ENCODE measurements at places on chromosomes 12 and 14.

- DNase-seq = no peak
These were observed 33.9 kb upstream of the PPM1A start for GRCh38 chr14:60215127-60215444.

GRCh38 chr12:101042211-101042610 is 167.8 kb downstream of the SLC5A8 start:
- no peak for DNase-seq

DNA sequence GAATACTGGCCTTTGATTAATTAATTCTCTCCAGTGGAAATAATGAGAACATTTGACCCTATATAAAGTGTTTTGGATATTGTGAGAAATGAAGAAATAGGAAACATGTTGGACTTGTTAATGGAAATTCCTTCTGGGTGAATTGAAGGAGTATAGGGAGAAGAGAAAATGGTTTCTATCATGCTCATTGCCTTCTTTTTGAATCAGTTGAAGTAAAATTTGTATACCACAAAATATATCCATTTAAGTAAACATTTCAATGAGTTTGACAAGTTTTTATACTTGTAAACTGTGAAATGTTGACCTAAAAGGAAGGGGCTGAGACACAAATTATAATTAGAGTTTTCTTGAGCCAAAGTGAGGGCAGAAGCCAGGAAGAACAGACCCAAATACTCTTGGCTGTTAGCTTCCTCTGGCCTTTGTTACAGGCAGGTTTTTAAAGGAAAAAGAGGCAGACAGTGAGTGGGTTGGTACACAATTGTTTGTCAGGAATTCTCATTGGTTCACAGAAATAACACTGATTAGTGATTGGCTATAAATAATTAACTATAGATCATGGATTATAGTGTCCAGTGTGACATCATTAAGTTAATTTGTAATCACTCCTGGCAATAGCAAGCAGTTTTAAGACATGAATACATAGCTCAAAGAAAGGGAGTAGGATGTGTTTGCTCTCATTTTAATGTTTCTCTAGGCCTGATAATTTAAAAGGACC is 826 bp downstream of the ZNF705A start:
- no peak for DNase-seq

GRCh38 chr14:23052182-23052623 is 5.1 kb downstream of the CDH24 start:
- no peak for DNase-seq

GRCh38 chr14:23468704-23469126 is 788 bp upstream of the NGDN start:
- DNase-seq = no peak

GRCh38 chr14:99671235-99672224 is 12.6 kb upstream of the CYP46A1 start:
- DNase-seq = no peak

DNA sequence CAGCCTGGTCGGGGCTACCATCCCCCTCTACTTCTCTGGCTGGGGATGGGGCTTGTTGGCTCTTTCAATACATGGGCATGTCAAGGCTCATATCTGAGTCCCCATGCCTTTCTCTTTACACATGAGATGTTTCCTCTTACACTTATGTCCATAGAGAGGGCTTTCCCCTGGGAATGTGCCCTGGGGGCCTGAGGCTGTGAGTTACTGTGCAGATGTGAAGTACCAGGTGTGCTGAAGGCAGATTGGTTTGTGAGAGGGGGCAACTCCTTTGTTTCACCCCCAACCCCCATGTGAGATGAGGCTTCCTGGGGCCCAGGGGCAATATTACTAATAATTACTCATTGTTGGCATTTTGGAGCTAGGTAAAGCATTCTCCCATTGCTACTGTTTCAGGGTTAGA is 32.8 kb downstream of the NRXN3 start:
- DNase-seq = peak; percentile 90

- DNase-seq = no peak
These were observed 1.0 kb downstream of the IGFBP6 start for GRCh38 chr12:53098354-53098981.

- DNase-seq = no peak
These were observed 148.8 kb downstream of the PLXNC1 start for GRCh38 chr12:94297096-94297699.

GRCh38 chr12:121196902-121197301 is 13.0 kb upstream of the P2RX4 start:
- DNase-seq = no peak

DNA sequence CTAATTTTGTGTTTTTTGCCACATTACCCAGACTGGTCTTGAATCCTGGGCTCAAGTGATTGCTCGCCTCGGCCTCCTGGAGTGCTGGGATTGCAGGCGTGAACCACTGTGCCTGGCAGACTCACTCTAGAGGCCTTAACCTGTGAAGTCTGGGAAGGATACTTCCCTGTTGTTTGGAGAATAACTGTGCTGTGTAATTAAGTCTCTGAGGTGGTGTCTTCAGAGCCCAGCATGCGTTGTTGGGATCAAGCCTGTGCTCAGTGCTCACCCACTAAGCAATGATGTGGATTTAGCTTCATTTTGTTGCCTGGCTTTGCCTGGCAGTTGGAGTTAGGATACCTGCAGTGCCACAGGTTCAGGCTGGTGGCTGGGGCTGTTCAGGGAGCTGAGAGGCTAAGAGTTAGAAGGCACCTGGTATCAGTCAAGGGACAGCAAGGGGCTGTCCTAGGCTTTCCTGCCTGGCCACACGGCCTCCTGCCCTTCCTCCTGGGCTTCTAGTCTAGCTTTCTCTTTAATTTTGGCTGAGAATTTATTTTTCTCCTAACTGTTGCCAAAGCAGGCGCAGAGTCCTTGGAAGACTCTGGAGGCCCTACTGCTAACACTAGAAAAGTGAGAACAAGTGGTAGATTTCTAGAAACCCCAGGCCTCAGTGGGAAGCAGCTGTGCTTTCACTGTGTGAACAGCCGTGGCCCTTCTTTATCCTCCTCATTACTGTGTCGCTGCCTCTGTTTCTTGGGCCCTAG is 38.5 kb downstream of the EP400 start:
- no peak for DNase-seq

DNA sequence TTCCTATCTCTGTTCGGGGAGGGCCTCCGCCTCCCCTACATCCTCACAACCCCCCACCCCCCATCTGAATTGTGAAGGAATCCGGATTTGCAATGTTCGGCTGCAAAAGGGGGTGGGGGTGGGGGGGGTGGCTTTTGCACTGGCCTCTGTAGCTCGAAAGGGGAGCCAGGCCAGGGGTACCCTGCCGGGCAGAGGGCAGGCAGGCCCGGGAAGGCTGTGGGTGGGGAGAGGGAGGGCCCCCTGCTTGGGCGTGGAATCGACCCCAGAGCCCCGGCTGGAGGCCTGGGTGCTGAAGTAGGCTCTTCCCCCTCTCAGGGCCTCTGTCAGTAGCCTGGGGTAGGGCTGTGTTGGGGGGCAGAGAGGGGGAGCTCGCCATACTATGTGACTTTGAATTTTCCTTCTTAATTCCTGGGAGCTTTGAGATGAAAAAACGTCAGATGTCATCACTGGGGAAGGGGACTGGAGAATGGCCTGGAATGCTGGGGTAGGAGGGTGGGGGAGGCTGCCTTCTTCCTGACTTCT is 1.1 kb downstream of the LRP1 start:
- DNase-seq = no peak
